ENCODE measurements at places on chromosomes 11 and 22.

GRCh38 chr22:20249797-20250354 is 18.2 kb downstream of the RTN4R start:
- no peak for DNase-seq

DNA sequence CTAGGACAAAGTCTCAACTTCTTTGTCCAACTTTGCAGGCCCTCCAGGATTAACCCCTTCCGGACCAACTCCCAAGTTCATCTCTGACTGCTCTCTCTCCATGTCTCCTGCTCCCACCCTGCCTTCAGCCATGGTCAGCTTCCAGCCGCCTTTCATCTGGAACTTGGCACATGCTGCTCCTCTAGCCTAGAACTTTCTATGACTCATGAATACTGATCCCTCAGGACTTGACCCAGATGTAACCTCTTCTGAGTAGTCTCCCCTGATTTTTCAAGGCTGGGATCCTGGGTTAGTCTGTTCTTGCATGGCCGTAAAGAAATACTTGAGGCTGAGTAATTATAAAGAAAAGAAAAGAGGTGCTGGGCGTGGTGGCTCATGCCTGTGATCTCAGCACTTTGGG is 5.2 kb upstream of the SLC15A3 start:
- DNase-seq = no peak

GRCh38 chr11:20056950-20057943 is 103.0 kb downstream of the DBX1 start:
- no peak for DNase-seq

DNA sequence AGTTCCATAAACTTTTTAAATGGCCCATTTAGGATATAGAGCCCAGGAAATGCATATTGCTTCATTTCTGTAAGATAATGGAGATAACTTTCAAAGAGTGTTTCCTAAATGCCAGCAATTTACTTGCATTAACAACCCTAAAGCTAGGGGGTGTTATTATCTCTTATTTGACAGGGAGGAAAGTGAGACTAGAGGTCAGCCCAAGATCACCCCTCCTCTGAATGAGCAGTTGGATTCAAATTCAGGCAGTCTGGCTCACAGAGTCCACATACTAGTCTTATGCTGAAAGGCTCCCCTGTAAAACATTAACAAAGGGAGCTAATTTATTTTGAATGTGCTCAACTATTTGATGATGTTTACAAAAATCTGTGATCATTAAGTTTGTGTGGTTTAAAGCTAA is 49.9 kb upstream of the TRIM77 start:
- DNase-seq = no peak

GRCh38 chr11:114082767-114083181 is 23.3 kb downstream of the ZBTB16 start:
- DNase-seq = peak; percentile 44

GRCh38 chr11:105589346-105589745 is 20.5 kb upstream of the GRIA4 start:
- DNase-seq = no peak

GRCh38 chr22:47020166-47020565 is 257.7 kb downstream of the TBC1D22A start:
- no peak for DNase-seq

GRCh38 chr11:62669420-62670161 is 1.9 kb upstream of the UQCC3 start:
- DNase-seq = no peak

DNA sequence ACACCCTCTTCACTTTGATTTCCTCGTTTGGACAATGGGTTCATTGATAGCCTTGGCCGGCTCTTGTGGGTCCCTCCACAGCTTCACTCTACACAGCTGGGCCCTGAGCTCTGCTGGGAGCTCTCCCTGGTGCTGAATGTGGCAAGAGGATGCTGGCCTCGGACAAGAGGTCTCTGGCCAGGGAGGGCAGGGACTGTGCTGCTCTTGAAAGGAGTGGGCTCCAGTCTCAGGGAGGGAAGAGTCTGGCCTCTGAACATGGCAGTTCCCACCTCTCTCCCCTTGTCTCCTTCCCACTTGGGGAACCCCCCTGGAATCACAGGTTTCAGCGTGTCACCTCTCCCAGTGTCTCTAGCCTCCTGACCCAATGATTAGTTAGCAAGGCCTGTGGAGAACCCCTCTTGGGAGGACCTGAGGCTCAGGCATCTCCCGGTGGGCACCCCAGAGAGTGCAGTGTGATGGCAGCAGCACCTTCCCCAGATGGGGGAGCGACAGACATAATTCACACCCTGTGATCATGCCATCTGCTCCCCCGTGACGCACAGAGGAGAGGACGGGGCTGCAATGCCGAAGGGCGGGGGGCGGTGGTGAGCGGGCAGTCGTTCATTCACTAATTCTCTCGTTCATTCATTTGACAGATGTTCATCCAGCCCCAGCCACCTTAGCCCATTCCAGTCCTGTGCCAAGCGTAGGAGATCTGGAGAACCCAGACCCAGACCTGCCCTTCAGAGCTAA is 2.8 kb upstream of the CABP7 start:
- DNase-seq = no peak

- DNase-seq = no peak
These were observed 27.1 kb downstream of the PDGFD start for GRCh38 chr11:104136861-104137260.

- no peak for DNase-seq
These were observed 4.5 kb upstream of the KCNE3 start for GRCh38 chr11:74471668-74472429.

- no peak for DNase-seq
These were observed 40.7 kb downstream of the DCUN1D5 start for GRCh38 chr11:103051151-103051801.

DNA sequence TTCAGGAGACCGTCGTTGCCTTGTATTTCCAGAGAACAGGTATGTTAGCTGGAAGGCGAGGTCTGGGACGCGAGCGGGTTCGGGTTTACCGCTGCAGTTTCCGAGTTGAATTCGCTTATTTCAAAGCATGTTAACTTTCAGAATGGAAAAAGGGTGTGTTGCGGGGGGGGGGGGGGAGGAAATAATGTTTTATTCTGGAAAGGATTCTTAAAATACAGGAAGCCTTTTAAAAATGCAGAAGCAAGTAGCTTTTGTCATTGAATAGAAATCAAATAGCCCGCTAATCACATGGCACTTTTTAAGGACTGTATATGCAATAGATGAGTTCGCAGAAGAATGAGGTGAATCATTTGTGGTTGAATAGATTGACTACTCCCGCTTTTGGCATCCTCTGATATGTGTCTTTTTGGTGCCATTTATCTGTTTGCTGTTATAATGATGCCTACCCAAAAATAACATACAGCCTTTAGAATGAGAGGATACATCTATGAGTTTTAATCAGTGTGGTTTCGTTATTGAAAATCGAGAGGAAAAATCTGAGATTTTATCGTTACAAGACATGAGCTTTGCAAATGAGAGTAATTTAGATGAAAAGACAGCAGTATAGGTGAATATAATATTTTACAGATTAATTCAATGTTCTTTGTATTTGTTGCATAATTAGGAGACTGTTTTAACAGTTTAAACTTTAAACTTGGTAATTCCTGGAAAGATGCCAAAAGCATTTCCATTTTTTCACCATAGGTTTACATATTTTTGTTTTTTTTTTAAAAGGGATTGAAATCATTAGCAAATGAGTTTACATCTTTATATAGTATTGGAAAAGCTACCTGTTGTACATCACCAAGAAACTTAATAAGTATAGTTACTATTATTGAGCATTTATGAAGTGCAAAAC is 1.7 kb downstream of the PDE3B start:
- DNase-seq = no peak

- DNase-seq = no peak
These were observed 19.9 kb downstream of the LARGE2 start for GRCh38 chr11:45942381-45942780.

DNA sequence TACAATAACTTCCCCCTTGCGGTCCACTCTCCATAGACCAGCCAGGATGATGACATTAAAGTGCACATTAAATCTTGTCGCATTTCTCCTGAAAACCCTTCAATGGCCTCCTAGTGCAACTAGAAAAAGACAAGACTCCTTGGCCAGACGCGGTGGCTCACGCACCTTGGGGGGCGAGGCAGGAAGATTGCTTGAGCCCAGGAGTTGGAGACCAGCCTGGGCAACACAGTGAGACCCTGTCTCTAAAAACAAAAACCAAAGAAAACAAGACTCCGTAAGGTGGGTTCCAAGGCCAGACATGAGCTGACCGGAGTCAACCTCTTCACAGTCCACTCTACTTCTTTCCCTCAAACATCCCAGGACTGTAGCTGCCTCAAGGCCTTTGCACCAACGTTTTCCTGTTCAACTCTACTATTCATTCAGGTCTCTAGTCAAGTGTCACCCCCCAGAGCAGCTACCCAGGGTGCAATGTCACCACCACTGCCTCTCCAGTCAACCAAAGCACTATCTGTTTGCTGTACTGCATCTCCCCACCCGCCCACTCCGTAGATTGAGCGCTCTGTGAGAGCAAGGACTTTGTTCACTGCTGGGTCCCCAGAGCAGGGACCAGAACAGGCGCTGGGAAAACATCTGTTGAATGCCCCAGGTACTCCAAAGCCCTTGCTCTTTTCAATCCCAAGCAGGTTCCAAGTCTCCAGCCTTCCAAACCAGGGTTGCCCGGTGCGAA is 739 bp downstream of the ZMAT5 start:
- DNase-seq = no peak

- no peak for DNase-seq
These were observed 63.9 kb downstream of the JAM3 start for GRCh38 chr11:134132808-134133207.

- no peak for DNase-seq
These were observed 4.9 kb downstream of the PNPLA3 start for GRCh38 chr22:43928468-43928867.

GRCh38 chr22:48669986-48670716 is 1157.5 kb downstream of the BRD1 start:
- no peak for DNase-seq

DNA sequence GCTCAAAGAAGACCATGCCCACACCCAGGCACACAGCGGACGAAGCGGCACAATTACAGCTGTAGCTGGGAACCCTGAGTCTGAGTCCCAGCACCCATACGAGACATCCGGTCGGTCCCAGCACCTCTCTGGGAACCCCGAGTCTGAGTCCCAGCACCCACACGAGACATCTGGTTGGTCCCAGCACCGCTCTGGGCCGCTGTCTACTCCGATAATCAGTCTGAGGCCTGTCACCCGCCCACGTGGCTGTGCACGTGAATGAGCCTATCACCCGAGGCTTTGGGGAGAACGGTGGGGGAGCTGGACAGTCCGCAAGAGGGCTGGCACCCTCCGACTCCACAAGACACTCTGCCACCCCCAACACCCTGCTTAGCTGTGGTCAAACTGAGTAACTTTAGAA is 6.2 kb downstream of the TTLL8 start:
- no peak for DNase-seq

DNA sequence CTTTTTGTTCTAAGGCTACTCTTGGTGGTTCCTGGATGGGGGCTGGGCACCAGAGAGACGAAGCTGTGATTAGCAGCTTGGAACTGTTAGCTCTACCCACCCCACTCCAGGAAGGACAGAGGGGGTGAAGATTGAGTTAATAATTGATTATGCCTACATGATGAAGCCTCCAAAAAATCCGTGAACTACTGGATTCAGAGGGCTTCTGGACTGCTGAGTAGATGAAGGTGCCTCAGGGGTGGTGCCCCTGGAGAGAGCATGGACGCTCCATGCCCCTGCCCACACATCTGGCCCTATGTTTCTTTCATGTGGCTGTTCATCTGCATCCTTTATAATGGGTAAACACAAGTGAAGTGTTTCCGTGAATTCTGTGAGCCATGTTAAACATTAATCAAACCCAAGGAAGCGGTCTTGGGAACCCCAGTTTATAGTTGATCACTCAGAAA is 47.3 kb upstream of the CYP2D6 start:
- DNase-seq = no peak

DNA sequence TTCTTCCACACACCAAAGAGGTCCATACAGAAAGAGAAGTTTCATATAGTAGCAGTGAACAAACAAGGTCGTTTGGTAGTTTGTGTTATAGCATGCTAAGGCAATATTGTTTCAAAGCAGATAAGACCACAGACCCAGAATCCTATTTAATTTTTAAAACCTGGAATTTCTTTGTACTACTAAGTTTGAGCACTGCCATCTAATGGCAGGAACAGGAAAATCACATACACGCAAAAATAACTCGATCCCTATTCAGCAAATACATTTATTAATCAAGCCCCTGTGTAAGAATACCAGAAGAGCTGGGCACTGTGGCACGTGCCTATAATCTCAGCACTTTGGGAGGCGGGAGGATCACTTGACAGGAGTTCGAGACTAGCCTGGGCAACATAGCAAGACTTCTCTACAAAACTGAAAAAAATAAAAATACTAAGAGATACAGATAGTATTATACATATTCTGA is 2.9 kb upstream of the BTBD10 start:
- no peak for DNase-seq

- DNase-seq = no peak
These were observed 988 bp downstream of the RPS3 start for GRCh38 chr11:75400146-75400865.

DNA sequence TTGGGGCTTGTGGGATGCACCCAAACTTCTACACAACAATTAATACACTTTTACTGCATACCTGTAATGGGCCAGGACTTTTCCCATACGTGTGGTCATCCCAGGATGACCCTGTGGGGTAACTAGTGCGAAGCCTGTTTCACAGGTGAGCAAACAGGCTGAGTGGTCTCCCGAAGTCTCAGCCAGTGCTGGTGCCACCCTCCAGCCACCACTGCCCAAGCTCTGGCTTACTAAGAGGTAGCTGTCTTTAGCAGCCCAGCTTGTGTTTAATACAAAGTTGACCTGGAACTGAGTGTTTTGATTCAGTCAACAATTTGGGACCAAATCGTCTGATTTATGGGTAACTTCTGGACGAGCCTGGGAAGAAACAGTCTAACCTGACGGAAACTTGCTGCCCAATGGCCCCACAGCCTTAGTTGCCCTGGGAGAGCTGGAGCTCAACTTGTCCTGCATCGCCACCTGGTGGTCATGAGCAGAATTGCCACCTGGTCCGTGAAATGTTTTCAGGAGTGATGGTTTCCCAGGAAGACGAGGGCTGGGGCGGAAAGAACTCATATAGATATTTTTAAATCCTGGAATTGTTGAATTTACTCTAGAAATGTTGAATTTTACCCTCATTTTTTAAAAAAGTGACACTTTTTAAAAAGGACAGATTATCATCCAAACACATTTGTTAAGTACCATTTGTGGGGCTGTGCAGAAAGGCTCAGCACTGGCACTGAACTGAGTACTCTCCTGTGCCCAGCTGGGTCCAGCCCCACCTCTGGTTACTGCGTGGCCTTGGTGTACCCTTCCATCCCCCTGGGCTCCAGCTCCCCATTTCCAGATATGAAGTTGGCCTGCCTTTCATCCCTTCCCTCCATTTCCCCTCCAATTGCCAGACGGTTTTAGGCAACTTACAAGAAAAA is 95.5 kb upstream of the PARVA start:
- peak; percentile 77 for DNase-seq

- DNase-seq = no peak
These were observed 1330.2 kb downstream of the LRRC4C start for GRCh38 chr11:40129266-40129665.
